ENCODE measurements at places on chromosomes 2 and 18.

DNA sequence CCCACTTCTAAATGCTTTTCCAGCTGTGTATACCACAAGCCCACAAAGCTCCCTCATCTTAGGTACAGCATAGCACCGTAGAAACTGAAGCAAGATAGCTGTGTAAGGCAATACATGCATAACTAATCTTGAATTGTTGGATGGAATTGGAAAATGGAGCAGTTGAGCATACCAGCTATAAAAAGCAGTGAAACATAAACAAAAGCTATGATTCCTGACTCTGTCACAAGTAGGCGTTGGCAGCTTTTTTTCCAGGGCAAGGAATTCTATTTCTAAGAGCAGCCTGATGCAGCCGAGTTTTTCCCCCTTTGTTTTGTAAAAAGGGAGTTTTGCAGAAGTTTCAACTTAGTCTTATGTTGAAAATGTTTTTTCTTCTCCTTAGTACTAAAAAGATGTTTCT is 32.4 kb downstream of the MOGAT1 start:
- DNase-seq, result no peak

GRCh38 chr2:233495503-233496496 is 70.8 kb downstream of the USP40 start:
- no peak for DNase-seq

GRCh38 chr2:237181844-237182243 is 96.2 kb downstream of the COPS8 start:
- no peak for DNase-seq

- no peak for DNase-seq
Observed at GRCh38 chr2:42878581-42878980, 86.2 kb upstream of the HAAO start.

GRCh38 chr2:95292623-95293260 is 4.4 kb upstream of the KCNIP3 start:
- DNase-seq, result no peak

- no peak for DNase-seq
Observed at GRCh38 chr2:78676921-78677696, 348.4 kb upstream of the REG3G start.

DNA sequence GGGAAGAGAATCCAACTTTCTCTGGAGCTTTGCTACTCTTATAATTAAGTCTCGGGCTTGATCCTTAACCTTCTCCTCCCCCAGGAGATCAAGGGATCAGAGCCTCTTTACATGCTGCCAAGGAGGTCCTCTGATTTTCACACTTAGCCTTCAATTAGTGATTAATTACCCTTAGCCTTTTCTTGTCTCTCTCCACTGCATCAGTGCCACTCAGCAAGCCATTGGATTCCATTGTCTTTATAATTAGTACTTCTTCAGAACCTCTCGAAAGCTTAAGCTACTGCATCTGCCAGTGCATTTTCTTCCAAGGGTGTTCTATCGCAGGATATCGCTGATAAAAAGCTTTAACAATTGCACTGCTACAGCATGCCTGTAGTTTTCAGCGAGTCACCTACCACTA is 477.0 kb upstream of the MEIS1 start:
- no peak for DNase-seq

DNA sequence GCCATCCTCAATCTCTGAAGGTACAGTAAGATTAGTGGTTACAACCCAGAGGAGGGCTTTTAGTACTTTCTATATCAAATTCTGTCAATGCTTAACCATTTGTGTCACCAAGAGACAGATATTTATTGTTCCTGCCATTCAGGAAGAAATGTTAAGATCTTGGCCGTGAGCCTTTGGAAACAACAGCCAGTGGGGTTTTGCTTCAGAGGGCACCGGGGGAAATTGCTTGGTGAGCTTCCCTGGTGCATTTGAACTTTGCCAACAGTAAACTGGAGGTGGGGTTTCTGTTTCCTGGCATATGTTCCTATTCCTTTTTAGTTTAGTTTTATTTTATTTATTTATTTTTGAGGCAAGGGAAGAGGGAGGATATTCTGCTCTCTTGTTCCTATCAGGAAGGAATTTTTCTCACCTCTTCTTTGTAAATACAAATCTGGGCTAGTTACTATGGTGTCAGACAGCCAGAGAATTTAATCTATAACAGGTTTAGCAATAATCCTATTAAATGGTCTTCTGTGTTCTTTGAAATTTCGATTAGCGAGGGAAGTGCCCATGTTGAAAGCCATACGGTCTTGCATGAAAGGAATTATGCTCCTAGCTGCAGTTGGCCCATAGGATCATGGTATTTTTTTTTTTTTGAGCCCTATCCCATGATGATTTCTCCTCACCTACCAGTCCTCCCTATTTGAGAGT is 95.7 kb downstream of the MAIP1 start:
- DNase-seq, result no peak

DNA sequence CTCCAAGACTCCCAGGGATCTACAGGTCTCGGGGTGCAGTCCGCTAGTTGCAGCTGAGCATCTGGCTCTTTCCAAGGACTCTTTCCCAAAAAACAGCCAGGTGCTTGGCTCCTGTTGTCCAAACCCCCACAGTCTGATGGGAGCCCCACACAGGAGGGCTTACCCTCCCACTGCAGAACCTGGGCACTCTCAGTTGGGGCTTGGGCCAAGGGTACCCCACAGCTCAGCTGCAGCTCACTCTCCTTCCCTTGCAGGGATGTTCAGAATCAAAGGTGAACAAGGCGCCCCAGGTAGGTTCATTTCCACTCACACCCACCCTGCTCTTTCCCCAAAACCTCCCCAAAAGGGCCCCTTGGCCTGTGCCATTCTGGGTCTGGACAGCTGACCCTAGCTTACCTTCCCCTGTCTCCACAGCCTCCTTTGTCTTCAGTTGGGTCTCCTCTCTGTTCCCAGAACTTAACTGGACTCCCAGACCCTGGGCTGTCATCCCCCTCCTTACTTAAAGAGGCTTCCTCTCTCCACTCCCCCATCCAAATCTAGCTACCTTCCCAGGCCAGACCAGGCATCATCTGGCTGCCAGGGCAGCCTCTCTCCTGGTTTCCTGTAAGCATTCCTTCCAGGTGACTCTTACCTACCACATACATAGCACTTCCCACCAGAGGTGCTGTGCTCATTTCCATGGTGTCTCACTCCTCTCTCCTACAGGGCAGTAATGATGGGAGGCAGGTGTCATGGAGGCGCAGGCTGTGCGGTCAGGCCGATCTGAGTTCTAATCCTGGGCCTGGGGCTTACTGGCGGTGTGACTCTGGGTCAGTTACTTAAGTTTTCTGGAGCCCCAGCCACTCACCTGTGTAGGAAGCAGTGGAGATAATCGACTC is 29.5 kb downstream of the MARCO start:
- DNase-seq, result no peak

GRCh38 chr2:182043021-182043420 is 57.4 kb downstream of the PPP1R1C start:
- DNase-seq, result no peak

GRCh38 chr2:177239932-177240630 is 24.4 kb downstream of the NFE2L2 start:
- DNase-seq, result no peak

DNA sequence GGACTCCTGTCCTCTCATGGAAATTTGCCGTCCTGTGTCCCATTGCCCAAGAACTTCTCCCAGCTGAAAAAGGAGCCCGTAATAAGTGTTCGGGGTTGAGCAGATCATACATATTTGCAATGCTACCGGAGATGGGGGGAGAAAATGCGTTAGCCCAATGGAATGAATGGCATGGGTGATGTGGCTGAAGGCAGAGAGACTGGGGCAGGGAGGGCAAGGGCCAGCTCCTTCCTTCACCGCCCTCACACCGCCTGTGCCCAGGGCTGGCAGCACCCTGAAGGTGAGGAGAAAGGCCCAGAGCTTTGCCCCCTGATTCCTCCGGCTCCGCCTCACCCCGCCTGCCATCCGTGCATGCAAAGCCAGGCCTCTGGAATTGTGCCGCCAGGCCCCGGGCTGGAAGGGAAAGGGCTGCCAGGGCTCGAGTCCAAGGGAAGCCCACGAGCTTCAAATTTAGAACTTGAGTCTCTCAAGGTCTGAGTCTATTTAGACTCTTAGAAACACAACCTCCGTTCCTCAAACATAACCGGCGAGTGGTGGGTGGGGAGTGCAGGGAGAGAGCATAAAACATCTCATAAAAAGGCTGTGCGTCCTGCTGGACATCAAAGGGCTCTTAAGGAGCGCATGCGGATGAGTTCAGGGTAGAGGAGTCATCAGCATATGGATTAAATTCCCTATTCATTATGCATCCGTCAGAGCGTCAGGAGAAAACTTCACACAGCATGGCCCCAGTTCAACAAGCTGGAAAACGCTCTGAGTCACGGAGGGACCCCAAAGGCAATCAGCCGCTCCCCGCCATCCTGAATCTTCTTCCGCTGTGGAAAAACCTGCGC is 121.7 kb upstream of the GLI2 start:
- DNase-seq, result no peak

DNA sequence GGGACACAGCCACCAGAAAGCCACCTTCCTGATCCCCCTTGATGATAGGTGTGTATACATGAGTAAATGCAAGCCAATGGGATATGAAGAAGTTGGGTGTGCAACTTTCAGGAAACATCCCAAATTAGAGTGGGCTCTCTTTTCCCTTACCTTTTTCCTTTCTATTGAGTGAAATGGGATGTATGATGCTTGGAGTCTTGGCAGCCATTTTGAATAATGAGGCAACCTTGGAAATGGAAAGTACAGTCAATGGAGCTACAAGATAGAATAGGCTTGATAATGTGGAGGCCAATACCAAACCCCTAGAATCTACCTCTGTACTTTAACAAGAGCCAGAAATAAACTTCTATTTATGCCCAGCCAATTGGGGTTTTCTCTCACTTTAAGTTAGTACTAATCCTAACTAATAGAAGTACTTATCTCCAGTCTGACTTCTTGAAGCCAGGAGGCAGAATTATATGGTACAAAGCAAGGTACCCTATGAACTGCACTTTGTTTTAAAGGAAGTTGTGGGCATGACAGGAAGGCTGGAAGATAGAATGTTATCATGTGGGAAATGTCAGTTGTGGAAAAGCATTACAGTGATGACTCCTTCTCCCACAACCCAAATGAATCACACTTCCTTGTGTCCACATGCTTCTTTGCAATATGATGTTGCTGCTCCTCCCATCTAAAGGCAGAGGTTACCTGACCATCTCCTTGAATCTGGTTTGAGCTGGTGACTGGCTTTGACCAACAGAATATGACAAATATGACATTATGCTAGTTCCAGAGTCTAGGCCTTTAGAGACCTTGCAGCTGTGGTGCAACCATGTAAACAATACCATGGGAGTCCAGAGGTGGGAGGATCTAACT is 12.9 kb upstream of the NABP1 start:
- DNase-seq, result no peak

DNA sequence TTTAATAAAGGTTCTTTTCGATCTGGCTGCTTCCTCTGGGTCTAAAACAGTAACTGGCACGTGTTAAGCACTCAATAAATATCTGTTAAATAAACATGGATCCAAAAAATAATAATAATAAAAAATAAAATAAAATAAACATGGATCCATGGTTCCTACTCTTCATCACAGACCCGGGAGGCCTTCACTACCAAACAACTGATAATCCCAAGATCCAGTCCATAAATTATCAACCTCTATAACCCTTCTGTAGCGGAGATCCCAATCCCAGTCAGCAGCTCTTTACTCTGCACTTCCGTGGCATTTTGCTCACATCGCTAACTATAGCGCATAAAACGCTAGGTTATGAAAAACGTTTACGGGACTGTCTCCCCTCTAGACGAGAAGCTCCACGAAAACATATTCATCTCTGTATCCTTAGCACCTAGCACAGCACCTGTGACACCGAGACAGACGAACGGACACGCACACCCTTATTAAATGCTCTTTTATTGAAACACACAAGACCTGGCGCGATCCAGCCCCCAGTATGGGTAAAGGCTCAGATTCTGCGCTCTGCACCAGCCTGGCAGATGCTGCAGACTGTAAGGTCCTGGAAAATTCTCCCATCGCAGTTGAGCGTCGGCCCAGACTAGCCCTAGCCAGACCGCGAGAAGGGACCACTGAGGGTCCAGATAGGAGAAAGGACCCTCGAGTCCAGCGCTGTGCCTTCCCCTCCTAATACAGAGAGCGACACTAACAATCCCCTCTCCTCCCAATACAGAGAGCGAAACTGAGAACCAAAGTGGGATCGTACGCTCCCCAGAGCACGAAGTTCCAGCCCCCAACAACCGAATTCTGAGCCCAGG is 770 bp downstream of the NBAS start:
- peak; percentile 0 for DNase-seq

GRCh38 chr2:175677880-175678279 is 324.2 kb downstream of the LNPK start:
- no peak for DNase-seq
